ENCODE measurements at places on chromosomes 3 and 15.

DNA sequence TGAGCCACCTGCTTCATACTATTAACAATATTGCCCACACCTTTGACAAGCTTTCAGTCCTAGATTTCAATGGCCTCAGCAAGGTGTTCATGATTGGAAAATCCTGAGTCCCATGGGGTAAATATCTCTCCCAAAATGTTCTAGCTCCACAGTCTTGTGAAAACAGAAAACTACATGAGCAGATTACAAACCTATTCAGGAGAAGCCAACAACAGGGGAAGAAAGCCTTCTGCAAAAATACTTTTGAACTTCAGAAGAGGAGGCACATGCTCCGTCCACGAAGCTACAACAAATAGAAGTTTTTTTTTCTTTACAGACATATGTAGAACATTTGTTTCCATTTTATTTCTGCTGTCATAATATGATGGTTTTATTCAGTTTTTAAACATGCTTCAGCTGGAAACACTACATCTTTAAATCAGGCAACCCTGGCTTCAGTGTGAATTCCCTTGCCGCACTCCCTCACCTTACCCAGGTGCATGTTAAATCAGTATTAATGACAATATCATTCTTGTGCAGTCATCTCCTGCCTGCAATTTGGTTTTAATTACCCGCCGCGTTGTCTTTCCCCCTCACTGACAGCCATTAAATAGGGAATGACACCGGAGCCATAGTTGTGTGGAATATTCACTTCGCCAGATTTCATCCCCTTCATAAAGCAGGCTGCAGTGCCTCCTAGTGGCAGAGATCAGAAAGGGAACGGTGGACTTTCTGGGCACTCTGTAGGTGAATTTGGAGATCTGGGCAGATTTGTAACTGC is 725.5 kb upstream of the ARRDC4 start:
- no peak for DNase-seq

GRCh38 chr3:113331187-113331586 is 110.1 kb downstream of the CFAP44 start:
- DNase-seq = no peak

DNA sequence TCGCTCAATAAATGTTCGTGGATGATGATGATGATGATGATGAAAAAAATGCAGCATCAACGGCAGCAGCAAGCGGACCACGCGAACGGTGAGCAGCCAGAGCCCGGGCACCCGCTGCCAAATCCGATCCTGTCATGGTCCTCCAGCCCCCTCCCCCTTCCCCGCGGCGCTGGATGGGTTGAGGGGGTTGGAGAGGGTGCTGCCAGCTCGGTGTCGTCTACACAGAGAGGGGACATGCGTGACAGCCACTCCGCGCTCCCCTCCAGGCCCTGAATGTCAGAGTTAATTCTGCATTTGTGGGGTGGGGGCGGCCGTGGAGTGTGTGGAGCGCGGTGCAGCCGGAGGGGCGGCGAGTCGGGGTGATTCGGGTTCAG is 722 bp downstream of the CACNA1D start:
- no peak for DNase-seq

DNA sequence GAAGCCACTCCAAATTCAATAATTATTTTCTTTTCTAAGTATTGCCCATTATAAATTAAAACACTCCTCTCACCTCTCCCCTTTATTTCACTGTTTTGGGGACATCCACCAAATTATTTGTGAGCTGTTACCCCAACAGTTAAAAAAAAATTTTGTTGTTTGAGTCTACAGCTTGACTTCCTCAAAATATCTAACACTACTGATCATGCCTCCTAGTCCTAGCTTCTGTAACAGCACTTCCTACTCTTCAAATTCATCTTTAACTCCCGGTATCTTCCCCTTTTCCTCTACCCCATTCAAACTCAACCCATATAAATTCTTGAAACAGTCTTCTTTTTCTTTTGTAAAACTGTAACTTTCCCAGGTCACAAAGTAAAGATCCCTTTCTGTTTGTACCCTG is 15.9 kb downstream of the PARL start:
- no peak for DNase-seq

- no peak for DNase-seq
These were observed 373.1 kb upstream of the THRB start for GRCh38 chr3:24867783-24868182.

- DNase-seq = no peak
These were observed 42.3 kb upstream of the XIRP1 start for GRCh38 chr3:39234651-39235050.

DNA sequence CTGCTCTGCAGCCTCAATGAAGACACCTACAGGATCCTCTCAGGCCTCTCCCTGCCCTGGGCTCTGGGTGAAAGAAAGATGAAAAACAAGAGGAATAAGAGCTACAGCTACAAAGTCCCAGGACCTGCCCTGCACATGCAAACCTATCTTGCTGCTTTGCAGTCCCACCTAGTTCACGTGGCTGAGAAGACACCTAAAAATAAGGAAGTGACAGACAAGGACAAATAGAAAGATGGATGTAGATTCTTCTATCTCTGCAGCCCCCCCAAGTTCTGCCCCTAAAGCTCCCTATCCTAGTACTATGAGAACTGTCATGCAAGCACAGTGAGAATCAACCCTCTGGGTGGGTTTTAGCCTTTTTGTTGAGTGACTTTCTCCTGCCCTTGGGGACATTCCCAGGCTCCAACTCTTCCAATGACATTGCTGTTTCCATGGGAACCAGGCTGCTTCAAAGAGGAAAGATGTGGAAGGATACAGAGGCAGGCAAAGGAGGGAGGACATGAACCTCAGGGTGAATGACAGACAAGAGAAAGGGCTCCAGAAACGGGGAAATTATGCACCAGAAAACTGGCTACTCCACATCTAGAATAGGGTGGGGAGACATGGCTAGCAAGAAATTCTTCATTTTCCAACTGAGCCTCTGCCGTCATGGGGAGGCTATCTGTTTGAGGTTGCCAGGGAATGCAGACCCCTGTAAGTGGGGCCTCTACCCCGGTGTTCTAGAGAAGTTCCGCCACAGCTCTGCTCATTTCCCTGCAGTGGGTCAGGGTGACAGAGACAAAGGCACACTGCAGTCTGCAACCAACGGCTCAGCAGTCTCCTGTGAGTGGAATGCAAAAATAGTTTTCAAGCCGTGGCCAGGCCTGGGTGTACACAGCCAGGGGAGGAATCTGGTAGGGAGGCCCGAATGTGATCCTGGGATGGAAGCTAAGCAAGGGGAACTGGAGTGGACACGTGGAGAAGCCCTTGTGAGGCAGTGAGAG is 5.2 kb downstream of the CSPG5 start:
- DNase-seq = peak; percentile 31

GRCh38 chr3:58398669-58399333 is 34.8 kb downstream of the PDHB start:
- peak; percentile 45 for DNase-seq

DNA sequence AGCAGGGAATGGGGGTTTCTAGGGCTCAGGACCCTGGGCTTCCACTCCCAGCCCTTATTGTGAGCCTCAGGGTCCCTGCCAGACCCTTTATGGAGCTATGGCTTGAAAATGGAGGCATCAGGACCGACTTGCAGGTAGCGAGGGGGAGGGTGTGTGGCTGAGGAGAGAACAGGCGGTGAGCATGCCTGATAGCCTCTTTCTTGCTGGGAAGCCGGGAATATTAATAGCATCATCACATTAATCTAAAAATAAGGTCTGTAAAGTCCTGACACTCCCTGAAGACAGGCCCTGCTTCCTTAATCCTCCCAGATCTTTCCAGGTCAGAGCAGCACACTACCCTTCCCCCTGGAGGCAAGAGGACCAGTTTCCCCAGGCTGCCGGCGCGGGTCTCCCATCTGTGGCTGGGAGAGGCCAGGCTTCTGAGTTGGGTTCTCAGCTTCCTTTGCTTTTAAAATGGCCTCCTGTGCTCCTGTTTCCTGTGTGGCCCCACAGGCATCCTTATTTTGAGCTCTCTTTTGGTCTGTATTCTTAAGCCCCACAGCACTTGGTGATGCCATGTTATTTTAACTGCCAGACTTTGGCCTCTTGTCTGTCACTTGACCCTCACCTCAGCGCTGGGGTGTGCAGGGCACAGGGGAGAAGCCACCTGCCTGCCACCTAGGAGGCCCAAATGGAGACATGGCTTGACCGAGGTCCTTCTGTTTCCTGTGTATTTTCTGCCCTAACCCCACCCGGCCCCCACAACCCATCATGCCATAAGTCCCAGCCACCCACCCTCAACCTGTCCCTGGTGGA is 185.0 kb upstream of the TOPAZ1 start:
- DNase-seq = no peak

DNA sequence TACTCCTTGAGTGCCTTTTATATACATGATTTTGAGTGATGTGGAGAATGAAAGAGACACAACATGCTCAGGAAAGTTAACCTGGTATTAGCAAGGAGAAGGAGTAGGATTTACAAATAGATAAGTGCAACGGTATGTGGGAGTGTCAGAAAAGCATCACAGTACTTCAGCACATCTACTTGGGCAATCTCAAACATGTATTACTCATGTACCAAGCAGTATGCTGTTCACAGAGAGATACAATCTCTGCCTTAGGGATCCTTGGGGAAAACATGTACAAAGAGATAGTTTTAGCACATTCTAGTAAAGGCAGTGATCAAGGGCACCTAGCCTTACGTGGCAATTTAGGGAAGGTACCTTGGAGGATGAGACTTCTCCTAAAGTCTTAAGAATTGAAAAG is 146.5 kb downstream of the FILIP1L start:
- DNase-seq = no peak

GRCh38 chr15:31346367-31347066 is 19.9 kb downstream of the KLF13 start:
- no peak for DNase-seq

GRCh38 chr3:184096811-184097383 is at the start of gene HTR3E:
Gene HTR3E (plus strand): TSS chr3:184097064. CDS start chr3:184097530, 466 bp downstream.
- DNase-seq = no peak

All from amygdala (tissue), 56 donors.